ENCODE measurements at places on chromosomes 2 and 18. TPM values are rescaled to one million over a fixed set of nuclear protein-coding genes. Genes with fewer than 3 reads are reported as not detected.

DNA sequence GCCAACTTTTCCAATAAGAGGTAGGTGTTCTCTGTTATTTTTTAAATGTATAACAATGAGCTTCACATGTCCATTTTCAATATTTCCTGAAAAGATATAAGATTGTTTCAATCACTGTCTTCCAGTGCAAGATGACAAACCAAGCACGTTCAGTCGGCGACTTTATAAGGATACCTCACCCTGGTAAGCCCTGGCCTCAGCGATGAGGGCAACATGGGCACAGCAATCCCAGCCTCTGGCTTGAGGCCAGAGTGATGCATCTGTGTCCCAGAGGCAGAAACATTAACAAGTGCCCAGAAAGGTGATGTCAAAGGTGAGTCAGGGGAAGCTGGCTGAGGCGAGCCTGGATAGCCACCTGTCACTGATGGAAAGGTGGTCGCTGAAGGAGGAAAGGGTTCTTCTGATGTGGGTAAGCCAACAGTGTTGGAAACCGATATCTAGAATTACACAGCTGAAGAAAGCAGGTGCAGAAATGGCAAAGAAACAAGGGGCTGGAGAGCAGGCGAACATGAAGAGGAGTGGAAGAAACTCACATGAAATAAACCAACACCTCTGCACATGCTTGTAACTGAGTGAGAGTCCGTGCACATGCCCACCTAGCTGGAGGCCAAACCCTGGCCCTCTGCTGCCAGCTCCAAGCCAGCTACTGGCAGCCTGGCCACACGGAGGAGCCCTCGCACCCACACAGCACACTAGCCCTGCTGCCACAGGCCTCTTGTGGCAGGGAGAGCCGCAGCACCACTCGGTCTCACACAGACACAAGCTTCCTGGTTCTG, 65.5 kb downstream of the FBXO15 start:
- DNase-seq = peak; percentile 60

DNA sequence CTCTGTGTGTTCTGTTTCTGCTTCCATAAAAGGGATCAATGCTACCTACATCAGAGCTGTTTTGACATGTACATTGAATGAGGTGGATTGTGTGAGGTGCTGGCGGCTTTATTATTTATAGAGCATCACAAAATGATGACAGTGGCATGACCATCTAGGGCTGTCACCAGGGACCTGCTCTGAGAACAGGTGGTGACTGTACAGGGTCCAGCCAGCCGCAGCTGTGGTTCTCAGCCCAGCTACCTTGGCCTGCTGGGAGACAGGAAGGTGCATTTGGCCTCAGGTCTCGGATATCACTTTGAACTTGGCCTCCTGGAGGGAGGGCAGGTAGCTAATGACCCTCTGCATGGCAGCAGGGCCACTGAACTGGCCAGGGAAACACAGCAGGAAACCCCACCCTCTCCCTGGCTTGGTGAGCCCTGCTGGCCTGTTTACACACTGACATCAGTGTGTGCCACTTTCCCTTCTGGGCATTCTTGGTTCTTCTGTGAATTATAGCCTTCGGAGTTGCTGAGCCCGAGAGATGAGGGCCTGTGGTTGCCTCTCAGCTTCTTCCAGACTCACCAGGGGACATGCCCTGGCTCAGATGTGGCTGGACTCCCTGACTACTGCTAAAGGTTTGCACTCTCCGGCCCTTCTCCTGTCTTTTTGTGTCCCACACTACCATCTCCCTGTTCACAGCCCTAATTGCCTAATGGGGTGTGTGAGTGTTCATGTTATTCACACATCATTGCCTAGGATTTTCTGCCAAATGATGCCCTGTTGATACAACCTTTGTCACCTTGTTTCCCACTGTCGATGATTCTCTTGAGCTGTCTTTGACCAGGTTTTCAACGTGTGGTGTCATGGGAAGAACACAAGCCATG, 109.2 kb upstream of the RAB12 start:
- DNase-seq = no peak

DNA sequence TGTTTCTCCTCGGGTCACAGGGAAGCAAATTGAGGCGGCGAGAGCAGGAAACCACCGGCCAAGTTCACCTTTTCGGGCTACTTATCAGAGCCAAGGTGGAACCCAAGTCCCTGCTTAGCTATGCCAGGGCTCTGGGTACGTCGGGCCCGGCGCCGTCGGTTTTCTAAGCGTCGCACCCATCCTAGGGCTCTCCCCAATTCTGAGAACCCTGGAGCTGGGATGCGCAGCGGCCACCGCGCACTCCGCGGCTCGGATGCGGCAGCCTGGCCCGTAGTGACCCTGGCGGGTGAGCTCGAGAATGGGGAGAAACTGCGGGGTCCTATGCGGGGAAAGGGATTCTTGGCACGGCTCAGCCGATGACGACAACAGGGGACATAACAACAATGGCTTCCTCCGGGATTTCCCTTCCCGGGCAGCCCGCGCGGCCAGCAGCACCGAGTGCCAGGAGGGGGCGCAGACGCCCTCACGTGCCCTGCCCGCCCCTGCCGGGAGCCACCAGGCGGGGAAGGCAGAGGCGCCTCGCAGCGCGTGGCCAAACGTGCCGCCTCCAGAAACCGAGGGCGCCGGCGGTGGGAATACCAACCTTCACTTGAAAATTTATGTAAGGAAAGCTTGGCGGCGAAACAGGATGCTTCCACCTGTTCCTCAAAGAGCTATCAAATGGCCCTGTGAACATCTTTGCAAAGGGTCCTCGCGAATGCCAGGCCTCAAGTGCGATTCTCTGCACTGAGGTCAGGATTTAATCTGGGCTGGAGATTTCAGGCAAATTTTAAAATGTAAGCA, 2.1 kb upstream of the SLC30A3 start:
- peak; percentile 58 for DNase-seq

GRCh38 chr2:201618744-201619662, 24.3 kb downstream of the TMEM237 start:
- DNase-seq = no peak

DNA sequence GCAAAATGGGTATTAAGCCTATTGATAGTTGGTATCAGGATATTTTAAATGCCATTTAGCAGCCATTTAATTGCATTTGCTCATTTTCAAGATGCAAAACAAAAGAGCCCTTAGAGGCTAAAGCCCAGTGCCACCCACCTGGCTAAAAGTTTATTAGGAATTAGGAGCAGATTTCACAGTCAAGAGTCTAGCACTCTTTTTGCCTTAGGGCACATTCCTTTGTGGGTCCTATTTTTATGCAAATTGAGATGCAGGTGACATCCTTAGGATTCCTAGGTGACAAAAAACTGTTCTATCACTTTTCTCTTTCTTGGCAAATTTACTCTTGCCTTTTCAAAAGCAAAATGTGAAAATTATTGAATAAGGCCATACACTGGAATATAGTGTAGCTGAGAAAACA, 42.0 kb downstream of the CTNNA2 start:
- no peak for DNase-seq

GRCh38 chr2:238290715-238291549, 2.5 kb upstream of the PER2 start:
- no peak for DNase-seq

- DNase-seq = no peak
Observed at GRCh38 chr18:42437646-42438045, 482.6 kb downstream of the PIK3C3 start.

Gene ECEL1
- total RNA-seq = not detected
